Airway epithelial cell (primary cell): ENCODE measurements at places on chromosomes 6 and 20. TPM values are rescaled to one million over a fixed set of nuclear protein-coding genes. Genes with fewer than 3 reads are reported as not detected.

Gene JPH2
- total RNA-seq, result 0.14 and 0.19 TPM in 2 replicates

Gene PPIL1
- total RNA-seq, result 38.1 and 52.4 TPM in 2 replicates

Gene CLPSL2
- 5.1 TPM in 1 of 2 replicates, not detected in the other for total RNA-seq

Gene BTBD3
- 10.5 and 13.8 TPM in 2 replicates for total RNA-seq

Gene GFRAL
- total RNA-seq, result not detected in 2 replicates

Gene SLC22A3
- total RNA-seq, result 2.2 and 2.3 TPM in 2 replicates

Gene BTNL2
- not detected in 2 replicates for total RNA-seq

Gene MEI4
- total RNA-seq, result not detected in 2 replicates

Gene CRISP1
- not detected in 2 replicates for total RNA-seq

Gene RALY
- 90.3 and 104 TPM in 2 replicates for total RNA-seq

Gene BNIP5
- total RNA-seq, result 0.21 TPM in 1 of 2 replicates, not detected in the other

Gene FAM83C
- total RNA-seq, result 1.2 and 3.2 TPM in 2 replicates

Gene DYNLT2
- 0.56 and 0.71 TPM in 2 replicates for total RNA-seq

Gene MYB
- 1.6 and 3.9 TPM in 2 replicates for total RNA-seq

Gene TFAP2B
- total RNA-seq, result not detected in 2 replicates

Gene PGBD1
- total RNA-seq, result 1.1 and 2.8 TPM in 2 replicates

Gene WFDC10B
- total RNA-seq, result not detected in 2 replicates

Gene FAM162B
- total RNA-seq, result 0.14 TPM in 1 of 2 replicates, not detected in the other

Gene HLA-DRB1
- total RNA-seq, result 0.14 TPM in 1 of 2 replicates, not detected in the other

Gene AVP
- total RNA-seq, result not detected in 2 replicates

Gene SAMD5
- total RNA-seq, result 0.37 and 0.56 TPM in 2 replicates

Gene E2F3
- 4.5 and 7.1 TPM in 2 replicates for total RNA-seq

Gene KHDC1
- 1.4 and 1.7 TPM in 2 replicates for total RNA-seq

Gene SLC26A8
- not detected in 2 replicates for total RNA-seq

Gene IMPG1
- not detected in 2 replicates for total RNA-seq

Gene C20orf204
- total RNA-seq, result 0.14 and 0.74 TPM in 2 replicates

Gene CALHM4
- total RNA-seq, result 0.09 TPM in 1 of 2 replicates, not detected in the other

Gene SLC22A1
- 2.3 TPM in 1 of 2 replicates, not detected in the other for total RNA-seq

Gene HLA-DPA1
- not detected in 2 replicates for total RNA-seq

Gene SLC22A7
- total RNA-seq, result not detected in 2 replicates

Gene NRN1
- total RNA-seq, result 0.07 TPM in 1 of 2 replicates, not detected in the other

Gene AIF1
- total RNA-seq, result not detected in 2 replicates
